Stimulated activated CD8-positive, alpha-beta memory T cell treated with anti-CD3 and anti-CD28 coated beads, Interleukin-4, amount 100 ng/mL, for 48 hours (primary cell): ENCODE measurements at places on chromosomes 7 and 10.
A peak's percentile ranks its signal among the peaks of the same experiment; 100 is the strongest.

DNA sequence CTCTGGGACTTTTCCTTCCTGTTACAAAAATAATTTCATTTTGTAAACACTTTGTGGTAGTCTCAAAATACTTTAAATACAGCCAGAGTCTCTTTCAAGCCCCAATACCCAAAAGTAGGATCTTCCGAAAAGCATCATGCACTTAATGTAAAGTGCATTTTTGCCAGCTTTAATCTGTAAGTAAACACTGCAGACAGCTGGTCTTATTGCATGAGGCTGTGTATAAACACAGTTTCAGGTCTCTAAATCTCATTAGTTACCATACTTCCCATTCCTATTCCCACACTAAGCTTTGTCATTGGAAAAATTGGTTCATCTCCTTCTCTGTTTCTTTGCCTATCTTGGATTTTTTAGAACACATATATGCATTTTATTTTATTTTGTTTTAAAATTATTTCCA is 87.6 kb upstream of the GNAI1 start:
- no peak for DNase-seq

- no peak for DNase-seq
Observed at GRCh38 chr7:45073786-45074527, 14.8 kb downstream of the NACAD start.

GRCh38 chr7:15015545-15016314 is 113.2 kb upstream of the DGKB start:
- no peak for DNase-seq

DNA sequence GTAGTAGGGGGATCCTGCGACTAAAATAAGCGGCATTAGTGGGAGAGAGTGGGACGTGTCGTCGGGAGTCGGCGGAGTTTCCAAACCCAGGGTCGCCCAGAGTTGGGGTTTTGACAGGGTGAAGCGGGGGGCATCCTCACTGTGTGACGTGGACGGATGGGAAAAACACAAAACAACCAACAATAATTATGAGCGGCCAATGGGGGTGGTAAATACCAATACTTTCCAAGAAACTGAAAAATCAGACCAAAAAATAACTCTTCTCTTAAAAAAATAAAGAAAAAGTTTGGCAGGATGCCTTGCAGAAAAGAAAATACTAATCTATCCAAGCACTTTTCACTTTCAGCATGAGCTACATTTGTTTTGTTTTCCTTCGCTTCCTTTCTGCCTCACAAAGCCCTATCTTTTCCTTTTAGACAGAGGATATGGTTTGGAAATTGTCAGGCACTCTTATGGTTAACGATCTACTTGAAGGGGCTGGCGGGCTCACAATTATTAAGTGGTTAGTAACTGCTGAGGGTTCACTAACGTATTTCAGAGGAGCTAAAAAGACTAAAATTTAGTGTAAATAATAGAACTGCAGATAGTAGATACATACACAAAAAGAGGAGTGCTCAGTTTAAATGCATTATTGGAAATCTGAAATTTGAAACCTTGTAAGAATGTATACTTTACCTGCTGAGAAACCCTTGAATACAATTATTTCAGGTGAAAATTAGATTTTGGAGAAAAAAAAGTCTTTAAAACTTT is 802 bp upstream of the CDK6 start:
- peak; percentile 55 for DNase-seq

GRCh38 chr7:106344211-106344610 is 59.4 kb upstream of the NAMPT start:
- DNase-seq: no peak

DNA sequence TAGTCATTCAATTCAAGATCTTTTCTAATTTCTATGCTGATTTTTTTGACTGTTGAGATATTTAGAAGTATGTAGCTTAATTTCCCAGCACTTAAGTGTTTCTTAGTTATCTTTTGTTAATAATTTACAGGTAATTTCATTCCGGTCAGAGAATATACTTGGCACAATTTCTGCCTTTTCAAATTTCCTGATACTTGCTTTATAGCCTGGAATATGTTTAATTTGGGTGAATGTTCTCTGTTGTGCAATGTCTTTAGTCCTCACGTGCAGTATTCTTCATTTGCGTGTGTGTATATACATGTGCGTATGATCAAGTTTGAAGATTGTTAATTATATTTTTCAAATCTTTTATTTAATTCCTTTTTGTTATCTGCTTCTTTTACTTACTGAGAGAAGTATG is 989.3 kb downstream of the LRMDA start:
- DNase-seq: no peak
